ENCODE measurements at places on chromosomes 12 and 14.

DNA sequence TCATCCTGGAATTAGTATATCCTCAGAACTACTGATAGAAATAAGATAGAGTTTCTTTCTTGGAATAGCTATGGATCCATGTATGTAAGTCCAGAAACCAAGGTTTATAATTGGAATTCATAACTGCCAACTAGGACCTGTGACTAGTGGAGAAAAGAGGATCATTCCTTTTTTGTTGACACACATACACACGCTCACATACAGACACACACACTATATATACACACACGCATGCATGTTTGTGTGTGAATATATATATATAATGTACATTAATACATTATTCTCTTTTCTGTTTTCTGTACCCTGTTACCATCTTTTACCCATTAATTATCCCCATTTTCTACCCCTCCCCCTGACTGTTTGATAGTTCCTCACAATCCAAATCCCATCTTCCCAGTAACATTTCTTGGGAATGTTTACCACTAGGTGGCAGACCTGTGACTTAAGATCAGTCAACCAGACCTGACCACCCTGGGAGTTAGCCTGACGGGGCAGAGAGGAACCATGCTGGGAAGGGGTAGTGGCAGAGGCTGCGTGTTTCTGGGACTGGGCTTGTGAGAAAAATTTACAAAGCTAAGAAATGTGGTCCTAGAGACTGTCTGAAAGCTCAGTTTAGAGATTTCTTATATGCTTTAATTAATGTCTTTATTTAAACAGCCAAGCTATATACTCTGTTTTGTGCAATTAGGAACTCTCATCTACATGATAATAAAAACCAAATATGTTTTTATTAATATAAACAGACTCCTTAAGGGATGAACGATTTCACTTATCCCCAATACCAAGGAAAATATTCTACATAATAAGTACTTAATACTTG lies 308.0 kb downstream of the PPFIA2 start:
- DNase-seq: no peak

GRCh38 chr12:109461049-109461845 lies 15.9 kb downstream of the KCTD10 start:
- DNase-seq: no peak

- peak; percentile 63 for DNase-seq
Observed at GRCh38 chr12:121579981-121580868, 598 bp downstream of the KDM2B start.

GRCh38 chr14:70018713-70019211 lies 139.5 kb downstream of the SMOC1 start:
- no peak for DNase-seq

GRCh38 chr12:7859552-7859951 lies 13.2 kb downstream of the SLC2A14 start:
- no peak for DNase-seq

DNA sequence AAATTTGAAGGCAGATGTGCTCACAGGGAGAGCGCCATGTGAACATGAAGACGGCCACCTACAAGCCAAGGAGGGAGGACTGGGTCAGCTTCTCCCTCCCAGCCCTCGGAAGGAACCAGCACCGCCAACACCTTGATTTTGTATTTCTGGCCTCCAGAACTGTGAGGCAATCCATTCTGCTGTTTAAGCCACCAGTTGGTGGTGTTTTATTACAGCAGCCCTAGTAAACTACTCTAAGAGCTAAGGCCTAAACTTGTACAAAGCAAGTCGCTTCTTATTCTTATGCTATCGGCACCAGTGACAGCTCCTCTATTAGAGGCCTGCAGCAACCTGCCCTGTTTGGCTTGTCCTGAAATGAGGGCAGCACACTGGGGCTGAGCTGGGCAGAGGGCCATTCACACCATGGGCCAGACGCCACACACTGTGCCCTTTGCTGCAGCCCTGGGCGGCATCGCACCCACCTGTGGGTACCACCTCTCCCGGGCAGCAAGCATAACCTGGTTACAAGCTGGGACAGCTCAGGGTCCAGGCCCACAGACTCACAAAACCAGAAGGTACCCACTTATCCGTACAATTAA lies 62.7 kb downstream of the NOS1 start:
- DNase-seq: no peak

Data from stimulated activated CD8-positive, alpha-beta memory T cell treated with anti-CD3 and anti-CD28 coated beads, Interleukin-4, amount 100 ng/mL, for 1 hour (primary cell).